Right renal pelvis (tissue), 4 donors: ENCODE measurements at places on chromosomes 11 and 22. TPM values are rescaled to one million over a fixed set of nuclear protein-coding genes. Genes with fewer than 3 reads are reported as not detected.

Gene LUZP2
- 2.3 TPM for polyA plus RNA-seq

Gene TMEM45B
- 23.4 TPM for polyA plus RNA-seq

Gene LTO1
- 23.6 TPM for polyA plus RNA-seq

Gene RAB38
- polyA plus RNA-seq: 21.3 TPM

Gene CRYBB1
- 0.84 TPM for polyA plus RNA-seq

Gene SLC29A2
- 18.5 TPM for polyA plus RNA-seq

Gene CASTOR1
- polyA plus RNA-seq: 13.7 TPM

Gene GRAP2
- polyA plus RNA-seq: 0.82 TPM

Gene MMP1
- 0.17 TPM for polyA plus RNA-seq

Gene SREBF2
- polyA plus RNA-seq: 94.0 TPM

Gene SMIM35
- 0.08 TPM for polyA plus RNA-seq

Gene PATE2
- polyA plus RNA-seq: not detected

Gene OSBP2
- 6.0 TPM for polyA plus RNA-seq

Gene OR10D3
- polyA plus RNA-seq: not detected

Gene CENPM
- polyA plus RNA-seq: 11.2 TPM

Gene OR52I1
- not detected for polyA plus RNA-seq

Gene MMP13
- not detected for polyA plus RNA-seq

Gene OR52I2
- polyA plus RNA-seq: not detected

Gene C11orf86
- not detected for polyA plus RNA-seq

Gene EFCAB6
- polyA plus RNA-seq: 5.4 TPM

Gene KCNQ1OT1
- 1.5 TPM for polyA plus RNA-seq
